ENCODE measurements at places on chromosomes 4 and X.
A peak's percentile ranks its signal among the peaks of the same experiment; 100 is the strongest.

DNA sequence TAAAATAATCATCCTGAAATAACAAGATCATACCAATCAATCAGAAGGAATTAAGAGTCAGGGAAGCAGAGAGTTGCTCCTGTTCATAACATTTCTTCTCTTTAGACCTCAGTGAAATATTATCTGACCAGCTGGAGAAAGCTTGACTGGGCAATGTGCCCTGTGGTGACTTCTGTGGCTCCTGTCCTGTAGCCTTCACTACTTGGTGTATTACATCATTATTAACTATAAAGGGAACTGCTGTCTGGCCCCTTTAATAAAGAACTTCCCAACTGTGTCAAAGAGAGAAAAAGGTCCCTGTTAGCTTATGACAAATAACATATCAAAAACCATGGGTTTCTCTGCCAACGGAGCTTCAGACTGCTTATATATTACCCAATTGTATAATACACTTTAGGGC, 18.0 kb downstream of the OPHN1 start:
- no peak for DNase-seq

GRCh38 chrX:68989456-68989855, 160.6 kb downstream of the EFNB1 start:
- DNase-seq: no peak

DNA sequence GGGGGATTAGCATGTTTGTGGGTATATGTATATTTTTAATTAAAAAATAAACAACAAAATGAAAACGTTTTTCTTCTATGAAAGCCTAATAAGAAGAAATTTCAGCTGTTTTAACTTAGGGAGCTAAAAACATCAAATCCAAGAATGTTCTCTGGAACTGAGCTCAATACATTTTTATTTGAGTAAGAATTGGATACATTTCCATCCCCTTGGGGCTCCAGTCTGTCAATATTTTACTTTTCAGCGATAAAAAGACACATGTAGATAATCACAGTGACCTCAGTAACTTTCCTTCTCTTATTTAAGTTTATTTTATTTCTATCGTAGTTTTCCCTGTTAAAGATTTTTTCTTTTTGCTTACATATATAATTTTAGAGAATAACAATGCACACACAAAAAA, 59.3 kb downstream of the ELOVL6 start:
- DNase-seq: no peak

DNA sequence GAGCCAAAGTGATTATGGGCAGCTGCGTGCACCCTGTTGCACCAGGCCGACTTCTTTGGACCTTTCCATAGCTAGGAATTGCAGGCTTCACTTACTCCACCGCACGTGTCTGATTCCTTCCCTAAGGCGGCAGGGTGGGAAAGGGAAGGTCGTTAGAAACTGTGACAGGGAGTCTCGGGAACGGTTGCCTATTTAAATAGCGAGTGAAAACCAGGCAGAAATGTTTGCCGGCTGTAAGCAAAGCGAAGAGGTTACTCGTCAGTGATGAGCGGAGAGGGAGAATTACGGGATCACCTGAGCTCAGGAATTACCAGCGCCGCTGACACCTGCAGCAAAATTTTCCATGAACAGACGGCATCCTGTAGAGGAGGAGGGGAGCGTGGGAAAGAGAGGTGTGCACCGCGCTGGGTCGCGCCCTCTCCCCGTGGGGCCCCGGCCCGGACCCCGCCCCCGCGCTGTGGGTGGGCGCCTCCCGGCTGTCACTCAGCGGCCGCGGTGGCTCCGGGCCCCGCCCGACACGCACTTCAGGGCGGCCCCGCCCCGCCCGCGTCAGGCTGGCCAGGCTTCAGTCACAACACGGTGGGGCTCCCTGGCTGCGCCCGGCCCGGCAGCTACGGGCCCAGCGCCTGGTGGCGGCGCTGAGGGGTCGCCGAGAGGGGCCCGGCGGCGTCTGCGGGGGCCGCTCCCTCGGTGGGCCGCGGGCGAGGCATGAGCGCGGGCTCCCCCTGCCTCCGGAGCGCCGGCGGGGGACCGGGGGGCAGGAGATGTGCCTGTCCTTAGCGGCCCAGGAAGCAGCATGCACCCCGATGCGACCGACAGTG, at the start of gene SNX25:
Gene SNX25, plus strand, starts transcription at position 568 of the 821 bp plus-strand sequence. Its CDS starts 229 bp downstream, at position 797.
- DNase-seq: peak; percentile 73

GRCh38 chrX:153931748-153932147, 3.1 kb downstream of the NAA10 start:
- DNase-seq: no peak

GRCh38 chr4:187687697-187688096, 307.9 kb upstream of the ZFP42 start:
- no peak for DNase-seq

DNA sequence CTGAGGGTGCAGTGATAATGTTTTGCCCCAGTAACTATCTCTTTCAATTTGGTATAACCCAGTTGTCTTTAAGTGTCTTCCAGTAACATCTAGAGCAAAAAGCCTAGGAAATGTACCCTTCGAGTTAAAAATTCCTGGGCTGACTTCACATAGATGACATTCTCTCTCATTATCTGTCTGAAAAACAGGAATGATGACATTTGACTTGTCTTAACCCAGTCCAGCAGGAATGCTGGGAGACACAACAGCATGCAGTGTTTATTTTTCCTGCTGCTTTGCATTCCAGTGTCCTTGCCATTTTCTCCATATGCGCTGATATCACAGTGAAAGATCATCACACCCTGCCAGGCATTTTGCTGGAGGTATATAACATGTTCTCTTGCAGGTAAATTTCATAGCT, 130.0 kb downstream of the SOWAHB start:
- no peak for DNase-seq

All from GM12891 (cell line).